ENCODE measurements at places on chromosomes 3 and 15.
A peak's percentile ranks its signal among the peaks of the same experiment; 100 is the strongest.

- DNase-seq = no peak
Measured at GRCh38 chr15:46059921-46060594, 425.2 kb downstream of the SQOR start.

- no peak for DNase-seq
Measured at GRCh38 chr15:78915341-78916087, 29.3 kb downstream of the CTSH start.

GRCh38 chr3:42720126-42720525 is 17.5 kb upstream of the HHATL start:
- no peak for DNase-seq

DNA sequence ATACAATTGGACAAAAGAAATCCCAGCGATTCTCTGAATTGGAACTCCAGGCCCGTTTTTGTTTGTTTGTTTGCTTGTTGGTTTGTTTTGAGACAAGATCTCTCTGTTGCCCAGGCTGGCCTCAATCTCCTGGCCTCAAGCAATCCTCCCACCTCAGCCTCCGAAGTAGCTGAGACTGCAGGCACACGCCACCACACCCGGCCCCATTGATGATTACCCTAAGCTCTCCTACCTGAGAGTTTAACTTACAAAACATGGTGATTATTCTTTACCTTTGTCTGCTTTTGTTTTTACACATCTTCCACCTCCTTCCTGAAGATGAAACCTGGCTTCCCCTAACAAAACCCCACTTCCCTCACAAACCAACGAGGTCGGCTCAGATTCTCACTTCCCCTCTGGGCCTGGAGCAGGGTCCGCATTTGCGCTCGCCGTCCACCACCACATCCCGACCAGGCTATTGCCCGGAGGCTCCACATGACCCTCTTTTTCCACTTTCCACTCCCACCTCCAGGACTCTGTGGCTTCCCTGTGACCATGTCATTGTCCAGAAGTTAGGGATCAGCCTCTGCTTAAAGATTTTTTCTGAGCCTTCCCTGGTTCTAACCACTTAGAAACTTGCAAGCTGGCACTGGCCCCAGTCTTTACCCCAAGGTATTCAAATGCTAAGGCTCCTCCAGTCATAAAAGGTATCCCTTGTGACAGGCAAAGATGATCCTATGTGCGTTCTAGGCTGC is 14.8 kb downstream of the KLHL6 start:
- no peak for DNase-seq

DNA sequence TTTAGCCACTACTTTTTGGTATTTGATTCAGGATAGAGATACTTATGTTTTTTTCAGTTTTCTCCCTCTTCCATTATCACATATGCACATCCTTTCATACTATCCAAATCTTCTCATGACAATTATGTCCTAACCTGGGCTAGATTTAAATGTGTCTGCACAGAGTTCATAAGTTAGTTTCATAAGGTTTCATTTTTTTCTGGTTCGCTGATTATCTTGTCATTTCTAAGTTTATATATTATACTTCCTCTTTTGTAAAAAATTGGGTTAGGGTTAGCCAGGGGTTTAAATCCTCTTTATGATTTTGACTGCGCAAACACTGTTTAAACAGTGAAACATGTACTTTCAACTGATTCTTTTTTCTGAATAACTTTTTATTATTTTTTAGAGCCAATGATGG is 148.6 kb downstream of the SST start:
- DNase-seq = no peak

DNA sequence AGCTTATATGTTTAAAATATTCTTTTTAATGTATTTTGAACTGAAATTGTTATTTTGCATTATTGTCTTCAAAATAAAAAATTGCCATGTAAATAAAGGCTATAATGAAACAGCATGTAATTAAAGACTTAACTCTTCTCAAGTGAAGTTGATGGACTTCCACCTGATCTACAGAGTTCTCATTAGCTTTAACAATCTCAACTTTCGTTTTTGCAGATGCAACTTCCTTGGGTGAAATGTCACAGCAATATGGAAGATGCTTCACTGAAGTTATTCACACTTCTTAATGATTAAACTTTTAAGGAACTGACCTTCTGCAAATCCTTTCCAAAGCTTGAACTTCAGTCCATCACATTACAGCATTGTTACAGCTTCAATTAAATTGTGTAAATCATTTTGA is 63.6 kb downstream of the OSTN start:
- no peak for DNase-seq

DNA sequence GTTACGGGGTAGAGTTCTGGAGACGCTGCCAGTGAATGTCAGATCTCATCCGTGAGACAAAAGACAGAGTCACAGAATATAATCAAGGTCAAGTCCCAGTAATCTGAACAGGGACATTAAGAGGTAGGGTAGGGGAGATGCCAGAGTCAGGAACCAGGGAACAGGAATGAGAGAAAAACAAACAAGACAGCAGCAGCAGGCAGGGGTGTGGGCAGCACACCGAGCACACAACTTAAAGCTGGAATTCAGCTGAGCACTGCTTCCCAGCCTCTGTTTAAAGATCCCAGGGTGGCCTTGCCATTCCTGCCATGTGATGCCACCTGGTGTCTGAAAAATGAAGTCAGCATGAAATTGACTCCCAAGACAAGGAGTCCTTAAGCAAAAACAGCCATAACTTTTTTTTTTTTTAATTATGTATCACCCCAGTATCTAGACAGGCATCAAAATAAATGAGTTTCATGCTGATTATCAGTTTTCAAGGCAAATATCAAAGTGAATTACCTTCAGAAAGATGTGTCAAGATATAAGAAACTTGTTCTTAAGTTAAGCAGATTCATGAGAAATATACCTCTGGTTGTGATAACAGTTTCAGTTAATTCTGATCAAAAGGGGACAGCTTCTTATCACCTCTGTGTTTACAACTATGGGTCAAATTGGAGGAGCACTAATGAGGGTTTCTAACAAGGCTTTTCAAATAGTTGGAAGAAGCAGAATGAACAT is 203.7 kb downstream of the SLC9A9 start:
- DNase-seq = peak; percentile 53

DNA sequence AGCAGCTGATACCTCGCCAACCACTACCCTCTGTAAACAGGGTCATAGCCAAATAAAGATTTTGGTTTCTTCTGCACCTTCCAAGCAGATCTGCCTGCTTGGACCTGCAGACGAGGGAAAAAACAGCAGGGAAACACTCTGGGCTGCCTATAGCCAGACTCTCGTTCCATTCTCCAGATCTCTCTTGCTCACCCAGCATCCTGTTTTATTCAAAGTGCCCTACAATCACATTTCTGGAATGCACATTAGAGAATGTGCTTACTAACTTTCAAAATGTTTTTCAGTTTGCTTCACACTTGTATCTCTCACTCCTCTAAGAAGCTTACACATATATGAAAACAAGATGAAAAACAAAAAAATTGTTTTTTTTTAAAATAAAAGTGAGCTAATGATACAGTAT is 71.4 kb downstream of the MLH1 start:
- no peak for DNase-seq

DNA sequence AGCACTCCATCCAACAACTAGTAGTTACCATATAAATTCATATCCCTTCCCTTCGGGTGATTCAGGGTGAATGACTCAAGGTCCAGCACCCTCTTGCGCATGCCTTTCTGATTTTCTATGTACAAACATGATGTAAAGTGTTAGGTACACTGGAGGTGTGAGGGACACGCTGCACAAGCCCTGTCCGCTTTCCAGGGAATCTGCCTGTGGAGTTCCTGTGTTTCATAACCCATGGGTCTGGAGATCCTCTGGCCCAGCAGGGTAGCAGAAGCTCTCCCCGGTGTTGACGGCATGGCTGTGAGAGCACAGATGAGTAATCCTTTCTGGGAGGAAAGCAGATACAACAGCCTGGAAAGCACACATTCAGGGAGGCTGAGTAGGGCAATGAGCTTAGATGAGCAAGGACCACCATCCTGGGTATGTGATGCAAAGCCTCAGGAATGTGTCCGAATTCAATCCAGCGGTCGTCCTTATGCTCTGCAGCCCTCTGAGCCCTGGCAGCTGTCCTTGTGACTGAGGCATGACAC is 142.9 kb upstream of the TP63 start:
- no peak for DNase-seq

DNA sequence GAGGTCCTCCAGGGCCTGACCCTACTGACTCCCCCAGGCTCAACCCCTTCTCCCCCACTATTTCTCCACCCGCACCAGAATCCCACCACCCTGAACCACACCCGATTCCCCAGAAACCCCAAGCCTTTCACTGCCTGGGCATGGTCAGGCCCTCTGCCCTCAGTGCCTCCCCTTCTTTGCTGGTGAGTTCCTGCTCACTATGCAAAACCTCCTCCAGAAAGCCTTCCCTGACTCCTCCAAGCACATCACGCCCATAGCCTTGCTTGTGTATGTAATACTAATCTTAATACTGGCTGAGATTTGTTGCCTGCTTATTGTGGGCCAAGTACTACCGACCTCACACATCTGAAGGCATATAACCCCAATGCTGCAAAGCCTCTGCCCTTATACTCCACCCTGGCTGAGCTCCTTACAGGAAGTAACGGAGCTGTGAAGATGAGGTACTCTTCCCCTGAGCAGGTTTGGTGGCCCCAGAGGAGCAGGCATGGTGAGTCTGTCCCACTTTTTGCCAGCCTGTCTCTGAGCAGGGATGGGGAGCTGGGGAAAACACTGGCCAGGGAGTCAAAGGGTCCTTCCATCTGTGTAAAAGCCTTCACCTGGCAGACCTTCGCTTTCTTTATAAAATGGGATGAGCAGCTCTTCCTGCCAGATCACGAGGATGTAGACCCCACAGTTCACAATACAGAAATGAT is 9.5 kb downstream of the RAB6B start:
- DNase-seq = no peak

Measured in SW480 (cell line).